ENCODE measurements at places on chromosomes 6 and 20.

DNA sequence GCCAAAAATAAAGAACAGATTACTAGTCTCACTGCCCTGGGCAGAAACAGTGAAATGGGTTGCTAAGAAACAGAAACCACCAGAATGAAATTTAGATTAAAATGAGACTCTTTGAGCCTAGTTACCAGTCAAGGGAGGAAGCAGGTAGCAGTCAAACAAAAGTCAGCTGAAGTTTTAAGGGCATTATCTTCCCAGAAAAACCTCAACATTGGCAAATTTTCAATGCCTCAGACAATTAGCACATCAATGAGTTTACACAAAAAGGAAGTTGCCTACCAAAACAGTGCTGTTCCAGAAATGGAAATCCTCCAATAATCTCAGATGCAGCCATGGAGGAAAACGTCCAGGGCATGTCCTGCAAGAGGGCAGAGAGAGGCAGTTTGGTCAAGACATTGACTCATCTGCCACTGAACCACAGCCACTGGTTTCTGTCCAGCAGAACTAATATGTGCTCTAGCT, 399.7 kb upstream of the ADGRB3 start:
- no peak for DNase-seq

DNA sequence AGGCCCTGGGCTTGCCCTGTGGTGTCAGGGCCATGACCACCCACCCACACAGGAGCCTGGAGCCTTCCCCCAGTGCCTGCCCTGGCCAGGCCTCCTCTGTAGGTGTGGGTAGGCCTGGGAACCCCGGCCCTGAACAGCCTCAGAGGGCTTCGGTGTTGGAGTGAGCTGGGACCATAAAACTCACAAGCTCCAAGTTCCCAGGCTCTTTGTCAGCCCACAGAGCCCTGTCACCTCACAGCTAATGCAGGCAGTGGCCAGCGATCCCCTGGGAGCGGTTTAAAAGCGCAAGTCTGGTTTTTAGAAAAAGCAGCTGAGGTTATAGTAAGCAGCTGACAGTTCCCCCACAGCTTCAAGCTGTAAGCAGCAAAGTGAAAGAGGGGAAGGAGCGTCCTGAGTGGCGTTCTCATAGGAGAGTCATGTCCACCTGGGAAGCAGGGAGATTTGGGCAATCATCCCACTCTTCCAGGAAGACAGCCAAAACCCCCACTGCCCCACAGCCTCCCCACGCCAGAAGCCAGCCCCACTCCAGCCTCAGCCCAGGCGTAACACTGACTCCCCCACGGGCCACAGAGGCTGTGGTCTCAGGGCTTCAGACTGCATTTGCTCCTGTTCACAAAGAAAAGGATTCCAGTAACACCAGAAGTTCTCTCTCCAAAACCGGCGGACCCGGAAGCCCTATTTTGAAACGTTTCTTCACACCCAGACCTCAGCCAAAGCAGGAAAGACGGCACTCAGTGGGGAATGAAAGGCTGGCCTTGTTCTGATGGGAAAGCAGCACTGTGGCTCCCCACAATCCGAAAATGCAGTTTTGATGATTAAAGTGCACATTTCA, 34.3 kb upstream of the FOXC1 start:
- no peak for DNase-seq

GRCh38 chr20:36234771-36235320, 1.4 kb upstream of the AAR2 start:
- DNase-seq: no peak

GRCh38 chr6:27599859-27600532, 127.1 kb upstream of the ZNF184 start:
- no peak for DNase-seq

GRCh38 chr20:54067606-54068174, 2.7 kb downstream of the BCAS1 start:
- peak; percentile 48 for DNase-seq

GRCh38 chr6:105785066-105785811, 300.9 kb upstream of the PRDM1 start:
- no peak for DNase-seq

DNA sequence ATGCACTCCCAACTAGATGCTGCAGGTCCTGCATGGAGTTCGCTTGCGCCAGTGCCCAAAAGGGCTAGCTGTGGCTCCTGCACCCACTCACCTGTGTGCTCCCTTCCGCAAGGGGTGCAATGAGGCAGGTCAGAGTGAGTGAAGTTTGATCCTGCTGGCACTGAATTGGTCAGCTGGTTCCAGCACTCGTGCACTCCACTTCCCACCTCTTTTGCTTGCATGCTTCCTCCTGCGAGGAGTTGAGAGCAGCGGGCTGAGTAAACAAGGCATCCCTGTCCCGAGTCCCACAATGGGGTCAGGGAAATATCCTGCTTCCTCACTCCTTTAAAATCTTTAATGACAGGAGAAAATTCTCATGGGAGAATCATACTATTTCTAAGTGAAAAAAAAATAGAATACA, 86.2 kb downstream of the LCA5 start:
- DNase-seq: no peak

DNA sequence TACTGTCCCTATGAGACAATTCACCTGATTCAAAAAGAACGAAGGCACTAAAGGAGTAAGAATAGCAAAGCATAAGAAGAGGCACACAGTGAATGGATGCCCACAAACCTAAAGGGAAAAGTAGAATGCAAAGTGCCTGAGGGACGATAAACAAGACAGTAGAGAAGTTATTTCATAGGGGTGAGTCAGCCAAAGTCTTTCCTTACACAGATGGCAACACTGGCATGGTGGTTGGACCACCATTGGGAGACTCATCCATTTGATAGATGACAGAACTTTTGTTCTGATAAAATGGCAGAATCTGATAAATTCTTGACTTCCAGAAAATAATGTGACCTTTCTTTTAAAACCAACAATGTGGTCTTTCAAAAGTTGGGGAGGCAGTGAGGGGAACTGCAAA, 148.1 kb upstream of the HDAC2 start:
- DNase-seq: no peak

GRCh38 chr20:10047427-10047826, 12.6 kb downstream of the ANKEF1 start:
- DNase-seq: no peak

GRCh38 chr6:88492824-88493223, 326.7 kb upstream of the CNR1 start:
- peak; percentile 11 for DNase-seq
